ENCODE measurements at places on chromosomes 12 and 14.

- DNase-seq: no peak
These were observed 8.0 kb upstream of the POP5 start for GRCh38 chr12:120588948-120589930.

GRCh38 chr14:29832042-29832441 is 95.6 kb downstream of the PRKD1 start:
- DNase-seq: no peak

GRCh38 chr12:53747095-53747494 is 4.7 kb downstream of the CISTR start:
- no peak for DNase-seq

DNA sequence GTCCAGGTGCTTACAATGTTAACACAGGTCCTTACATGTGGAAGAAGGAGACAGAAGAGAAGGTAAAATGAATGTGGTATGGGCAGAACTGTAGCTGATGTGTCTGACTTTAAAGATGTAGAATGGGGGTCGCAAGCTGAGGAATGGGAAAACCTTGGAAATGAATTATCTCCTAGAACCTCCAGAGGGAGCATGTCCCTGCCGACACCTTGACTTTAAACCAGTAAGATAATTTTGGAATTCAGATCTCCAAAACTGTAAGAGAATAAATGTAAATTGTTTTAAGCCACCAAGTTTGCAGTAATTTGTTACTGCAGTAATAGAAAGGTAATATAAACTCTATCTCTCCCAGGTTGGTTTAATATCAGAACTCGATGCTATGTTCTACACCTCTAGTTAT is 80.1 kb upstream of the ALG10 start:
- DNase-seq: no peak

DNA sequence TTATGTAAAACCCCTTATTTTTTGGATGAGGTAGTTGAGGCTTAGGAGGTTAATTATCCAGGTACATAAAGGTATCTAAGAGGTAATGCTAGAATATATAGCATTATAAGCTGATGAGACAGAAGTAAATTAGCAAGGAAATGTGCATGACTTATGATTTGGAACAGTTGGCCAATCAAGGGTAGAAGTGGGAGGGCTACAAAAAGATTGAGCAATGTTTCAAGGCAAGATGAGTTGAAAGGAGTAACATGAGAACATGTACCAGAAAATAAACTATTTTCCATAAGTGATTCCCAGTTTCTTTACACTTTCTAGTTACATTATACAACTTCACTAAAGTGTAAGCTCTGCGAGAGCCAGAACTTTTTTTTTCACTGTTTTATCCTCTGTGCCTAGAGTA is 290.9 kb downstream of the LRIG3 start:
- no peak for DNase-seq

DNA sequence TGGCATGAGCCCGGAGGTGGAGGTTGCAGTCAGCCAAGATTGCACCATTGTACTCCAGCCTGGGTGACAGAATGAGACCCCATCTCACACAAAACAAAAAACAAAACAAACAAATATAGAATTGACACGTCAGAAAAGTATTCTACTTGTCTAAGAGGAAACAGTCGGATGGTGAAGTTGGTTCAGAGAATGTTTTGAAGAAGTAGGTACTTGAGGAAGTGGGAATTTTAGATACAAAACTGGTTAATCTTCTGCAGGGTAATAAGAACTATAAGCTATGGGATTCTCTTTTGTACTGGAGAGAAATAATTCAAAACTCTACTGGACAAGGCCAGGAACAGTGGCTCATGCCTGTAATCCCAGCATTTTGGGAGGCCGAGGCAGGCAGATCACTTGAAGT is 14.6 kb upstream of the TCTN1 start:
- no peak for DNase-seq

DNA sequence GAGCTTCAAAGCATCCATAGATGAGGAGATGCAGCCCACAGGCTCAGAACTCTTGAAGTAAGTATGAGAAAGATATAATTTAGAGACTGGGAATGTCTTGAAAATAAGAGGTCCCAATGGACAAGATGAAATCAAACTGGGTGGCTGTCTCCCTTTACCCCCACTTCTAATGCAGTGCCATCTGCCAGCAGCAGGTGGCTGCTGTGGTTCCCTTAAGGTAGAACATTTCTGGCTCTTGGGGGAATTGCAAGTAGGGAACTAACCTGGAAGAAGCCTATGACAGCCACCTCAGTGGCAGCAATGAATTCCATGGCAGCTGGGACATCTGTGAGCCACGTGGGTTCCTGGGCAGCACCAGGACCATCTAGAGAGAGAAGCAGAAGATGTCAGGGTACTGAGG is 648 bp downstream of the ERP27 start:
- peak; percentile 40 for DNase-seq

GRCh38 chr12:25455696-25456095 is 97.4 kb downstream of the LMNTD1 start:
- no peak for DNase-seq

DNA sequence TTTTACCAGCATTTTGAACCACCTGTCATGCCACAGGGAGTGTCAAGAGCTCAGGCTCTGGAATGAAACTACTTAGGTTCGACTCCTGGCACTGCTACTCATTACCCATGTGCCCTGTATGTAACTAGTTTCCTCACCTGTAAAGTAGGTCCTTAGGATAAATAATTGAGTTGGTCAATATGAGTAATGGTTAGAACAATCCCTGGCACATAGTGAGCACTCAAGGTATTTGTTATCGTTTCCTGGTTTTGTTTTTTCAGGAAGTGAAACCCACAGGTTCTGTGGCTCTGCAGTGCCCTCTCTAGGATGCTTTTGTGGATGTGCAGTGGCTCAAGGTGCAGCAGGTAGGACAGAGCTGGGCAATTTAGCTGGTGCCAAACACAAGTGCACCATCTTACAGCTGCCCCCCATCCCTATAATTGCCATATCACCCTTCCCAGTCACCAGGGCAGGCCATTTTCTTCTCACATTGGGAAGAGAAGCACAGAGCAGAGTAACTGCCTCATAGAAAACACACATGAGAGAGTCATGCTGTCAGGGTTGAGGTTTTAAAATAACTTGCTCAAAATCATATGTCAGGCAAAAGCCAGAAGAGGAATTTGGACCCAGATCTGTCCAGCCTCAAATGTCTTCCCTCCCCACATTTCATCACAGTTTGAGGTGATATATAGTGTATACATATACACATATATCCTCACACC is 297.5 kb downstream of the RPAP3 start:
- DNase-seq: peak; percentile 49

GRCh38 chr12:113016796-113017195 is 38.5 kb downstream of the OAS2 start:
- no peak for DNase-seq

DNA sequence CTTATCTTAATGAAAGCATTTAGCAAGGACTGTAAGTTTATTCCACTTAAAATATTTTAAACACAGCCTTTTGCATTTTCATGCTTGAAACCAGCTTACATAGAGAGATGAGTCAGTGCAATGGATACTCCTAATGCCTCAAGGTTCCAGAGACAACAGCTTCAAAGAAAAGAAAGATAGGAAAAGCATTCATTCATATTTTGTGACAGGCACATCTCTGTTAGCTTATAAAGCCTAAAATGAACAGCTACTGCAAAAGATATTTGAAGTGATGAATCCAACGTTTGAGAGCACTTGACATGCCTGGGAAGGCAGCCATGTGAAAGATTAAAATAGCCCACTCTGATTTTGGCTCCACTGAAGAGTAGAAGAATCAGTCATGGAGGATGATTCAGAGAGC is 814.5 kb downstream of the RPS29 start:
- no peak for DNase-seq

- DNase-seq: no peak
These were observed 806.3 kb downstream of the DIO2 start for GRCh38 chr14:79404874-79405511.

DNA sequence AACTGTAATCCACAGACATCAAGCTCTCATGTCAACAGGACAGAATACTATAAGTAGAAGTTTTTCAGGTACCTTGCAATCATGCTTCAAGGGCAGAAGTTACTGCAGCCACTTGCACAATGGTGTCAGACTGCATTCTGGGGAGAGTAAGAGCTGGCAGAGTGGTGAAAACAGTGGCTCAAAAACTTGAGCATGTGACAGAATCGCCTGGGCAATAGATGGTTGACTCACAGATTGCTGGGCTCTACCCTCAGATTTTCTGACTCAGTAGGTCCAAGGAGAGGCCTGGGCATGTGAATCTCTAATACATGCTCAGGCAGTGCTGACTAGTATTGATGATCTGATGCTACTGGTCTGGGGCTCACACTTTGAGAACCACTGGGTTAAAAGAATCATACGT is 187.8 kb downstream of the TBX5 start:
- no peak for DNase-seq

DNA sequence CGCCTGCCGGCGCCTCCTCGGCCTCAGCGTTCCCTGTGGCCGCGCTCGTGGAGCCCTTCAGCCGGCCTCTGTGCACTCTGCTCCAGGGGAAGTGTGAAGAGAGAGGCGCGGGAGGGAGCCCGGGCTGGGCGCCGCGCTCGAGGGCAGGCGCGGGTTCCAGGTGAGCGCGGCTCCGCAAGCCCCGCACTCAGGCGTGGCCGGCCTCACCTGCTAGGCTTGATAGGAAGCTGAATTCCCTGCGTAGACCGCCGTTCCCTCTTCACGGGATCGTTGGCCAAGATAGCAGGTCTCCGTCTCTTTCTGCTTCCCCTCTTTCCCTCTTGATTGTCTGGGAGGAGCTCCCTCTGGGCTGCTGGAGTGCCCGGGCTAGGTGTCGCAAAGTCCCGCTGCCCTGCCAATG is 89.7 kb downstream of the ASCL4 start:
- DNase-seq: no peak
